Fibroblast of skin of back (primary cell): ENCODE measurements at places on chromosomes 13 and 19.

DNA sequence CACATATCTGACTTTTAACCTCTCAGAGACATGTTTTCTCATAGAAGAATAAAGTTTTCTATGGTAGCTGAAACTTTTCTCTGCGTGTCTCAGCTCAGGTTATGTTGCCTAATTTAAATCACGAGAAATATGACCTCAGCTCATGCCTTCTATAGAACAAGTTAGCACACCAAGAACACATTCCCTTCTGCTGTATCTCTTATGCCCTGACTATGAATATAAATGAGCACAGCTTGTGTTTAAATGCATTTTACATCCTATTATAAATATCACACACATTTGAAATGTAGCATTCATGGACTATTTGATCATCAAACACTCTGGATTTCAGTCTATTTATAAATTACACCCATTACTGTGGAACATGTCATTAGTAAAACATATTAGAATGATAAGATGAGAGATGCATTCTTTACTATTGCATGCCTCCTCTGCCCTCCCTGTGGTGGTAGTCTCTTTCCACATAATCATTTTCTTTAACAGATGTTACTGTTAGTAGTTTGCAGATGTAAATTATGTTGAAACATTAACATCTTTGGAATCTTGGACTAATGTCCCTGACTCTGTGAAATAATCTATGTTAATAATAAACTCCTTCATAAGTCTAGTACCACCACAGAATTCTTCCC lies 2044.9 kb upstream of the PCDH20 start:
- DNase-seq, result peak; percentile 13

GRCh38 chr13:76937281-76937820 lies 11.0 kb upstream of the ACOD1 start:
- peak; percentile 98 for DNase-seq

DNA sequence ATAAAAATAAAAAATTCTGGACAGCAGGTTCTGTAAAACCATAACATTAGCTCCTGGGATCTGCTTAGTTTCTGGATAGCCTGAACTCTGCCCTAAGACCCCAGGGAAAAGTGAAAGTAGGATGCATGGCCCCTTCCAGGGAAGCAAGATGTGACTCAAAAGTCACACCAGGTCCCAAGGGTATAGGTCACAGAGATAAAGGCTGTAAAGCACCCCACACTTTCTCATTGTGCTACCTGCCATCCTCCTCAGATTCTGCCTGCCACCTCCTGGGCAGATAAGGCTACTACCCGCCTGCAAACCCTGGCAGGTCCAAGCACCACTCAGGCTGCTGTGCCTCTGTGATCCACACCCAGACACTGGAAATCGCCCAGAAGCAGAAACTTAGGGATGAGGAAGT lies 20.6 kb downstream of the FFAR2 start:
- DNase-seq, result no peak

DNA sequence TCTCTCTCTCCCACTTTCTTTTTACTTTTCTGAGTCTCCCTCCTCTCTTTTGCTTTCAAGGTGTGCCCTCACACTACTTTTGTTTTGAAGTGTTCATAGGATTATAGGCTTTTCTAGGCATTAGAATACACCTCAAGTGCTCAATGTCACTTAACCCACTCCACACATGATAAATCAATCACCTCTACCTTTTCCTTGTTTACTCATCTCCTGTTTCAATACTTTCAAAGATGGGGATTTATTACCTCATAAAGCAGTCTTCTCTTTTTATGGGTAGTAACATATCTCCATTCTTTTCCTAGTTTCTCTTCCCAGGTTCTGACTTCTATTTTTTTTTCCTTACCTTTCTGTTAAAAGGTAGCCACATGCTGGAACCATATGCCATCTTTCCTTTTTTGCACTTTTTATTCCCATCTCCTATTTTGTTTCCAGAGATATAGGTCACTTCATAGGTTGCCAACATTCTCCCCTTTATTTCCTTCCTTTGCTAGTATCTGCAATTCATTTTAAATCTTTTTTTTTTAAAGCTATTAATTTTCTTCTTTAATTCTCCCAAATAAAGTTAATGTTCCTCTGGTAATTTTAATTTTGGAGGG lies 137.6 kb upstream of the SLC10A2 start:
- DNase-seq, result no peak

DNA sequence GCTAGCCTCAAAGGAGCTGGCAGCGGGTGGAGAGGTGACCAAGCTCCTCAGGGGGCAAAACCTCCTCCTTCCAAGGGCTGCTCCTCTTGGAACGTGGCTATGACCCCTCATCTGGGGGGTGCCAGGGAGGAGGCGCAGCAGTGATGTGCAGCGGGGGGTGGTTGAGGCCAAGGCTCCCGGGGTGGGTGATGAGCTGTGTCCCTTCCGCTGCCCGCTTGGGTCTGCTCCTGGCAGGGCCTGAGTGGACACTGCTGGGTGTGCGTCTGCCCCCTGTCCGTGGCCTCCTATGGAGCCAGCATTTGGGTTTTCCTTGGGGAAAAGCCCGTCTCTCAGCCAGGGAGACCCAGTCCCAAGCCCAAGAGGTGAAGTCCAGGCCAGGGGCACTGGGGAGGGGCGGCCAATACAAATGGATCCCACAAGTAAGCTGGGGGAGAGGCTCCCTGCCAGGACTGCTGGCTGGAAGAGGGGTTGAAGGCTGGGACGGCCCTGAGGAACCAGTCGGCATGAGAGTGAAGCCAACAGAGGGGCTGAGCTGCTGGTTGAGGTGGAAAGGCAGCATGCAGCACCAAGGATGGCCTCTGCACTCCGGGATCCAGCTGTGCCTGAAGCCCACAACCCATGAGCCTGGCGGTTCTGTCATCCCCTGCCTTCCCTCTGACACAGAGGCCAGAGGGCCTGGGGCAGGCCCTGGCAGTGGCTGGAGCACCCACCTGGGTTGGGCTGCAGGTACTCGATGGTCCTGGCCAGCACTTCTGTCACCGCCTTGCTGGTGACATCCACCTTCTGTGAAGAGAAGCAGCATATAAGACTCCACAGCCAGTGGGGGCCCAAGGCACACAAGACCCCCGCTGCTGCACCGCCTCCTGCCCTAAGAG lies 22.7 kb downstream of the MPND start:
- DNase-seq, result no peak

DNA sequence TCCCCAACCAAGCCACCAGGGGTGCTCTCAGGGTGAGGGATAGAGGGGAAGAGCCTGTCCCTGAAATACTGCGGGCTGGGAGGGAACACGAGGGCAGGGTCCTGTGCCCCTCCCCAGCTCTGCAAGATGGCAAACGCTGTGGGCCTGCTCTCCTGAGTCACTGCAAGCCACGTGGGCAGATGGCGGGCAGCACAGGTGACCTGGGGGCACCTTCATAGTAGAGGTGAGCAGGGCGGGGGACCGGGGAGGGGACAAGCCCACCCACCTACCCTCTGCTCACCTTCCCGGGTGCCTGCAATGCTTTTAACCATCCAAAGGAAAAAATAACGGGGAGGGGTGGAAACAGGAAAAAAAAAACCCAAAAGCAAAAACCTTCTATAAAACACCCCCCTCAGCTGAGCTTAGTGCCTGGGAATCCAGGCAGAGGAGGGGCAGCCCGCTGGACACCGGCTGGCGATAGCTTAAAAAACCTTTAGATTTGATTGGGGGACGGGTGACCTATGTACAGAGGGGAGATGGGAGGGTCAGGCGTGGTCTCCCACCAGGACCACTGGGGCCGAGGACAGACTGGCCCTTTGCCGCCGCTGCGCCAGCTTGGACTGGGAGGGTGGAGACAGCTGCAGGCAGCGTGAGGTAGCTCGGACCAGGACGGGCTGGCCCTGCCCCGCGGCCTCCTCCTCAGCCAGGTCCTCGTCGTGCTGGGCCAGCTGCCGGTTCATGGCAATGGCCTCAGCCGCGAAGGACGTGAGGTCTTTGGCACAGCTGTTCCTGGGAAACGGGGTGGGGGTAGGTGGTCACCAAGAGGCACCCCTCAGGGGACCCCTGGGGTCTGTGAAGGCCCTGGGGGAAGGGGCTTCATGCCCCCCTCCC lies 11.7 kb downstream of the MKNK2 start:
- no peak for DNase-seq

GRCh38 chr19:39363901-39364457 lies 21.8 kb downstream of the SAMD4B start:
- DNase-seq, result peak; percentile 12

DNA sequence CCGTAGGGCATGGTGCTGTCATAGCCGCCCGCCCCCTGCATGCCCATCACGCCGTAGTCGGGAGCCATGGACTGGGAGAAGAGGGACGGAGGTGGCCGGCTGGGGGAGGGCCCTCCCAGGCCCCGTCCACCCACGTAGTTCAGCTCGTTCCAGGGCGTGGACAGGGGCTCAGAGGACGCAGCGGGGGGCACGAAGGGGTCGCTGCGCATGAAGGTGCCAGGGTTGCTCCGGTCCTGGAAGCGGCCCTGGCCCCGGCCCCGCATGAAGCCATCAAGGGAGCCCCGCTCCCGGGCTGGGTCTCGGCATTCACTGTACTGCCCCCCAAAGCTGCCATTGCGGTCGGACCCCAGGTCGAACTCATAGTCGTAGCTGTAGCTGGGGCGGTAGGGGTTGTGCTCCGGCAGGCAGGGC lies 6.7 kb downstream of the AKAP8 start:
- DNase-seq, result no peak

- DNase-seq, result no peak
Observed at GRCh38 chr13:75881109-75881775, 245.1 kb downstream of the LMO7 start.

DNA sequence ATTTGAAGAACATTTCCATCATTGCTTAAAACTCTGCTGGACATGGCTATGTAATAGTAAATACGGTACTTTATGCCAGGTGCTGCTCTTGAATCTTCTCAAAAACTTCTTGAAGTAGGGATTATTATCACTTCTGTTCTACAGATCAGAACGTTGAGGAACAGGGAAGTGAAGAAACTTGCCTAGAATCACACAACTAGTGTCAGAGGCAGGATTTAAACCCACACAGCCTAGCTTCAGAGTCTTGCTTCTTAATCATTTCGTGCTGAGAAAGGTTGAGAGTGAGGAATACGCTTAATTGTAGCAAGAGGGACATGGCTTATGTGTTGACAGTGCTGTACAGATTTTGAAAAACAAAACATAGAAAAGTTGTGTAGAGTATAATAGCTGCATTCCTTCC lies 13.5 kb downstream of the TM9SF2 start:
- DNase-seq, result no peak

- no peak for DNase-seq
Observed at GRCh38 chr19:50994129-50994528, 7.3 kb downstream of the KLK8 start.

- no peak for DNase-seq
Observed at GRCh38 chr13:21228738-21229137, 52.3 kb downstream of the MRPL57 start.

DNA sequence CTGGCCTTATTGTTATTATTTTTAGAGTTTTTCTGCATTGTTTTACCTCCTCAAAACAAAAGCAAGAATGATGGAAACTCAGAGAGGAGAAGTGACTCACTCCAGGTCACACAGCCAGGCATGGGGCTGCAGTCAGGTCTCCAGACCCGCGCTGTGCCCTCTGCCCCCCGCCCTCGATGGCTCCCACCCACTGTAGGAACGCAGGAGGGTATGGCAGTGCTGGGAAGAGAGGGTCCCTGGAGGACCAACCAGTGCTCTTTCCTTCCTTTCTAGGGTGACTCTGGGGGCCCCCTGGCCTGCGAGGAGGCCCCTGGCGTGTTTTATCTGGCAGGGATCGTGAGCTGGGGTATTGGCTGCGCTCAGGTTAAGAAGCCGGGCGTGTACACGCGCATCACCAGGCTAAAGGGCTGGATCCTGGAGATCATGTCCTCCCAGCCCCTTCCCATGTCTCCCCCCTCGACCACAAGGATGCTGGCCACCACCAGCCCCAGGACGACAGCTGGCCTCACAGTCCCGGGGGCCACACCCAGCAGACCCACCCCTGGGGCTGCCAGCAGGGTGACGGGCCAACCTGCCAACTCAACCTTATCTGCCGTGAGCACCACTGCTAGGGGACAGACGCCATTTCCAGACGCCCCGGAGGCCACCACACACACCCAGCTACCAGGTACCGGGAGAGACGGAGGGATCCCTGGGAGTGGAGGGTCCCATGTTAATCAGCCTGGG lies 5.6 kb downstream of the TIMM13 start:
- DNase-seq, result no peak

- peak; percentile 38 for DNase-seq
Observed at GRCh38 chr13:34577051-34577450, 365.0 kb upstream of the NBEA start.

DNA sequence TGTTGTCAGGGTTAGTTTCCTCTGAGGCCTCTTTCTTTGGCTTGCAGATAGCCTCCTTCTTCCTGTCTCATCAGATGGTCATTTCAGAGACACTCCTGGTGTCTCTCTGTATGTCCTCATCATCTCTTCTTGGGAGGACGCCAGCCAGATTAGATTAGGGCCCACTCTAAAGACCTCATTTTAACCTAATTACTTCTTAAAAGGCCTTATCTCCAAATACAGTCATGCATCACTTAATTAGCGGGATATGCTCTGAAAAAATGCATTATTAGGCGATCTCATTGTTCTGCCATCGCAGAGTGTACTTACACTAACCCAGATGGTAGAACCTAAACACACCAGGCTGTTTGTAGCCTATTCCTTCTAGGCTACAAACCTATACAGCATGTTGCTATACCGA lies 89.0 kb downstream of the CDK8 start:
- DNase-seq, result no peak

- DNase-seq, result no peak
Observed at GRCh38 chr13:105363261-105364190, 1171.9 kb downstream of the EFNB2 start.

GRCh38 chr19:55198651-55199050 lies 10.7 kb downstream of the PTPRH start:
- DNase-seq, result no peak

DNA sequence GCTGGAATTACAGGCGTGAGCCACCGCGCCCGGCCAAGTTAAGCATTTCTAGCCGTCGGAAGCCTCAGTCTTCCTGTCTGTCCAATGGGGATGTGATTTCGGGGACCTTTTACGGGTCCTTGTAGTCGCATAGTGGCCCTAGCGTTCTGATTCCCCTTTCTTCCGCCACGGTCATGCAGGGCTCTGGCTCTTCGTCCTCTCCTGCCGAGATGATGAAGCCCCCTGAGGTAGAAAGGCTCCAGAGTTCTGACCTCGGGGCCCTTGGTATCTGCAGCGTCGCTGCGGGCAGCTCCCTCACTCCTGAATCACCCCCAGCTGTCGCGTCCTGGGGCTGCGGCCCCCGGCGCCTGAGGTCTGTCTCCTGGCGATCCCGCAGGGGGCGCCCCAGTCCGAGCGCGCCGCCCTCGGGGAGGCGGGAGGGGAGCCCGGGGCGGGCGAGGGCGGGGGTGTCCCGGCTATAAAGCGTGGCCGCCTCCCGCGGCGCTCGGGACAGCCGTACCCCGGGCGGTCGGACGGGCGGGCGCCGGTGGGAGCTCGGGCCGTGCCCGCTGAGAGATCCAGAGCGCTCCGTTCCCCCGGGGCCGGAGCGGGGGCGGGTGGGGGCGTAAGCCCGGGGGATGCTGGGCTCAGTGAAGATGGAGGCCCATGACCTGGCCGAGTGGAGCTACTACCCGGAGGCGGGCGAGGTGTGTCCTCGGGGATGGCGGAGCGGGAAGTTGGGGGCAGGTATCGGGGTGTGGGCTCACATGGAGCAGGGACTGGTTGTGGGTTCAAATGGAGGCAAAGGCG lies at the start of gene FOXA3:
Gene FOXA3 (plus strand): TSS at position 487 of the 789 bp plus-strand sequence. CDS start 131 bp downstream, at position 618.
- DNase-seq, result peak; percentile 52

GRCh38 chr19:2591537-2592291 lies 110.8 kb downstream of the GNG7 start:
- DNase-seq, result no peak
